ENCODE measurements at places on chromosomes 12 and 14. TPM values are rescaled to one million over a fixed set of nuclear protein-coding genes. Genes with fewer than 3 reads are reported as not detected.
A peak's percentile ranks its signal among the peaks of the same experiment; 100 is the strongest.

Gene FSCB
- total RNA-seq = not detected

Gene PDE3A
- 68.2 TPM for total RNA-seq

Gene AQP5
- not detected for total RNA-seq

Gene ERP27
- not detected for total RNA-seq

Gene PTPRO
- not detected for total RNA-seq

Gene HEBP1
- 8.6 TPM for total RNA-seq

Gene CACNA2D4
- total RNA-seq = not detected

Gene PTHLH
- total RNA-seq = 3.1 TPM

Gene KRT72
- total RNA-seq = not detected

Gene DPPA3
- not detected for total RNA-seq

Gene CLEC9A
- total RNA-seq = not detected

Gene METTL25
- total RNA-seq = 6.3 TPM

Gene FAM186B
- 0.23 TPM for total RNA-seq

Gene SMIM41
- not detected for total RNA-seq

Gene GARIN6
- not detected for total RNA-seq

- DNase-seq = no peak
Observed at GRCh38 chr14:22549324-22549962, 39.6 kb downstream of the DAD1 start.

DNA sequence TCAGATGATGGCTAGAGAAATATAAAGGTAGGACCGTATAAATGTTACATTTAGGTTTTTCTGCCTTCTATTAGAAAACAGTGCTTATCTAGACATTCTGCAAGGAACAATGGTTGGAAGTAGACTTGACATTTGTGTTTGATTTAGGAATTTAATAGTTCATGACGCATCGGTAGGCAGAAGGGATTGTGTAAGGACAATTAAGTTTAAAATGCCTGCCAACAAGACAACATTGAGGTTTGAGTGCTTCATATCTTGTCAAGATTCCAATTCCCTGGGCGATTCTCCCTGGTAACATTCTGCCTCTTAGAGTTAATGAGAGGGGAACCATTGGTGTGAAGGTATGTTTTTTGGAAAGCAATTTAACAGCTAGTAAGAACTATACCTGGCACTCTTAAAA is 186.8 kb upstream of the RBM19 start:
- no peak for DNase-seq

- no peak for DNase-seq
Observed at GRCh38 chr12:78171061-78171460, 340.4 kb downstream of the NAV3 start.

DNA sequence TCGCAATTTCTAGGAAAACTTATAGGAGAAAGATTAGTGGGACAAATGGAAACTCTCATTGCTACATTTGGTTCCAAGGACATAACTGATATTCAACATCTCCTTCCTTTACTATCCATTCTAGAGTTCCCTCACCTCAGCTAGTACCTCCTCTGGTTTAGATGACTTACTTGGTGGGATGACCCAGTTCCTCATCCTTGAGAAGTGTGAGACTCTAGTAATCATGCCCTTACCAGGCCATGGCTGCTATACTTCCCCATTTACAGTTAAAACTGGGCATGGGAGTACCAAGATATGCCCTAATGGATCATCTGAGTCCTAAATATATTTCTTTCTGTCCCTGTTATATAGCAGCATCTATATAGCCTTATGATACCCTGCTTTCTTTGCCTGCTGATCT is 58.1 kb downstream of the IFT81 start:
- no peak for DNase-seq

GRCh38 chr12:120739031-120739762 is 13.6 kb downstream of the ACADS start:
- DNase-seq = no peak

DNA sequence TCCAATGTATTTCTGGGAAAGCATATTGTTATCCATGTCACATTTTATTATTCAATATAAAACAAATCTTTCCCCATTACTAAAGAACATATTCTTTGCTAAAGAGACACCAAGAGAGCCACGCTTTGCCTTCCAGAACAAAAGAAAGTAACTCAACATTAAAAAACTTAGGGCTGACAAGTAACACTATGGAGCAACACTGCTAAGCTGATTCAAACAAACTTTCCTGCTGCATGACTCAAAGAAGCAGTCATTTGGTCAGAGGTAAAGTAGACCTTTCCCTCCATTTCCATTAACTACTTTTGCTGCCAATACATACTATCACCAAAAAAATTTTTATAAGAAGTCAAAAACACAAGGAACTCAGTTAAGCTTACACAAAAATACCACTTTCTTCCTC is 83.0 kb downstream of the DENND5B start:
- DNase-seq = no peak

- peak; percentile 61 for DNase-seq
Observed at GRCh38 chr12:25959071-25959961, 834 bp downstream of the RASSF8 start.

GRCh38 chr12:104703372-104703771 is 246.6 kb downstream of the CHST11 start:
- DNase-seq = no peak

DNA sequence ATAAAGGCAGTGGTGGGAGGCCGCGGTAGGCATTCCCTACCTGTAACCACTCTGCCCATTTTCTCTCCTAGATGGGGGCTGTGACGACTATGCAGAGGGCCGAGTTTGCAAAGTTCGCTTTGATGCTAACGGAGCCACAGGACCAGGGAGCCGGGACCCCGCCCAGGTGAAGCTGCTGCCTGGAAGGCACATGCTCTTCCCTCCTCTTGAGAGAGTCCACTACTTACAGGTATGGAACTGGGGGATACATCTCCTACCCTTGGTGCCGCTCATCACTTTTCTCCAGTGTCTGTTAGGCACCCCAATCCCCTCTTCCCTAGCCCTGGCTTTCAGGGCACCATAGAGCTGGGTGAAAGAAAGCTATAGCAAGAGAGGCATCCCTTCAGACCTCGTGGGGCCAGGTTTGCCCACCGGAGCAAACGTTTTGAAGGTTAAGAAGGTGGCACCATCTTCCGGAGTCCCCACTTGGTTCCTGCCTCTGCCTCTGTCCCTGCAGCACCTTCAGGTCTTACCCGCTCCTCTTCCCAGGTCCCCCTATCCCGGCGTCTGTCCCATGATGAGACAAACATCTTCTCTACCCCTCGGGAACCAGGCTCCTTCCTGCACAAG is 2.0 kb upstream of the P3H3 start:
- DNase-seq = no peak

DNA sequence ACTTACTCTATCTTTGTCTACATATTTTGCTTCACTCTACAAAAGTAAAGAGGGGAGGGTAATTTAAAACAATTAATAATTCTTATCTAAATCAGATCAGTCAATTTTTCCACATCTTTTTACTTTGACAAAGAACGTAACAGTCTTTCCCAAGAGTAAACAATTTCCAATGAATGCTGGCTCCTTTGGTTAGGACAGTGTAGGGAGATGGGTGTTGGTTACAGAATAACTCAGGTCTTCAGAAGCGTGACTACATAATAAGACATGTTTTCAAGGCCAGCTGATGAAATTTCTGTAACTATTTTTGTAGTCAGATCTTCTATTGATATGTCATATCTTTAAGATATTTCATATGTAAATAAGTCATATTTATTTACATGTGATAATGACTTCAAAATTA is 183.0 kb upstream of the CAND1 start:
- DNase-seq = no peak

DNA sequence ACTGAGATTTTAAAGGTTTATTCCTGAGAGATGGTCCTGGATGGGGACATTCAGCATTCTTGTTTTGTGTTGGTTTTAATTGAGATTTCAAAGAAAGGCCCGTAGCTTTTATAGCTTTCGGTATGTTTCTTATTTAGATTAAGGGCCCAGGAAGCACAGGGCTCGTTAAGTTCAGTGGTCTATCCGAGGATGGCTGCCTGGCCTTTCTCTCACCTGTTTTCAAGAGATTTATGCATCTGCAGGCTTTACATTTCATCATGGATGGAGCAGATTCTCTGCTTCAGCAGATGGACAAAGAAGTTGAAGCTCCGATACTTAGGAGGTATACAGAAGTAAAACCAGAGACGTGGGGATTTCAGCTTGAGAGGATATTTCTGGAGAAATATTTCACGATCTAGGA is 16.0 kb downstream of the FZD10 start:
- DNase-seq = no peak

DNA sequence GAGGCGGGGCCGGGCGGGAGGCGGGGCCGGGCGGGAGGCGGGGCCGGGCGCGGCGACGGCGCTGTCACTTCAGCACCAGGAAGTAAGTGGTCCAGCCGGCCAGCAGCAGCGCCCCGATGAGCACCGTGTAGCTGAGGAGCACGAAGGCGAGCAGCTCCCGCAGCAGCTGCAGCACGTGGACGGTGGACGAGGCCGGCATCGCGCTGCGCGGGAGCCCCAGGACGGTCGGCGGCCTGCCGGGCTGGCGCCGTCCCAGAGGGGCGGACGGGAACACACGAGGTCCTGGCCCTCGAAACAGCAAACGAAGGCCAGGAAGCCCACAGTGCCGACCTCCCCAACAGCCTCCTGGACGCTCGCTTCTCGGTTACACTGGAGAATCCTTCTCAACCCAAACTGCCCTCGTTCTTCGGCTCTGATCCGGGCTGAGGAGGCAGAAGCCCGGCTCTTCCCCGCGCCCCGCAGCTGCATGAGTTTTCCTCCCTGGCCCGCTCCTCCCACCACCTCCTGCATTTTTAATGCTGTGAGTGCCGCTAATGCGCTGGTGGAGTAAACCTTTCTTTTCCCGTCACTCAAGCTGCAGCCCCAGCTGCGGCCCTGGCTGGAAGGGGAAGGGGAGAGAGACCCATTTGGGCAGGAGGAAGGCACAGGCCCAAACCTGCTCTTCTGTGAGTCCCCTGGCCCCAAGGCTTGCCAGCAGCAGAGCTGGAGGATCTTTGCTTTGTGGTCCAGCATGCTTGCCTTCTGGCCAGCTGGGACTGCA is 694 bp upstream of the DIABLO start:
- no peak for DNase-seq

DNA sequence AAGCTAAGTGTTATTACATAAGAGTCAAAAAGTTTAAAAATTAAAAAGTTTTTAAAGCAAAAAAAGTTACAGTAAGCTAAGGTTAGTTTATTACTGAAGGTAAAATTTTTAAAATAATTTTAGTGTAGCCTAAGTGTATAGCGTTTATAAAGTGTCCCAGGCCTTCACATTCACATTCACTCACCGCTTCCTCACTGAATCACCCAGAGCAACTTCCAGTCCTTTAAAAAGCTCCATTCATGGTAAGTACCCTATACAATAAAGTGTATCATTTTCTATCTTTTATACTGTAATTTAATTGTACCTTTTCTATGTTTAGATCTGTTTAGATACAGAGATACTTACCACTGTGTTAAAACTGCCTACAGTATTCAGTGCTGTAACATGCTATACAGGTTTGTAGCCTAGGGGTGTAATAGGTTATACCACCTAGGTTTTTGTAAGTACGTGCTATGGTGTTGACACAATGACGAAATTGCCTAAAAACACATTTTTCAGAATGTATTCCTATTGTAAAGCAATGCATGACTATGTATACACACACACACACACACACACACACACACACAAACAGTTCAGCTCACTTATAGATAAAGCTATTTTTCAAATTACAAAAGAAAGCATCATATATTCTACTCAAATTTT is 3.7 kb downstream of the CLEC14A start:
- DNase-seq = no peak

- no peak for DNase-seq
Observed at GRCh38 chr14:61749867-61750266, 12.4 kb upstream of the SNAPC1 start.

DNA sequence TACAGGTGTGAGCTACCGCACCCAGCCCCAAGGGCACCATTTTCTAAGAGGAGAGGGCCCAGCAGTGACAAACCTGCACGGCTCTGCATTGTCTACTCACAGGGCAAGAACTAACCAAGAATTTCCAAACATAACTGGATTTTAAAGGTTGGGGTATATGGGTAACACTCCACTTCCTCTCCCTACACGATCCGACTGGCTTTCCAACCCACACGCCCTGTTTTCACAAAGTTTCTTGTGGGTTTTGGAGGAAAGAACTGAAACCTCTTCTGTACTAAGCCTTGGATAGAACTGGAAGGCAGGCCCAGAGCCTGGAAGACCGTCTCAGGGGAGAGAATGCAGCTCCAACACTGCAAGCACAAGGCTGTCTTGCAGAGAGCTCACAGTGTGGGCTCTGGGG is 24.9 kb downstream of the SNRNP35 start:
- DNase-seq = no peak

DNA sequence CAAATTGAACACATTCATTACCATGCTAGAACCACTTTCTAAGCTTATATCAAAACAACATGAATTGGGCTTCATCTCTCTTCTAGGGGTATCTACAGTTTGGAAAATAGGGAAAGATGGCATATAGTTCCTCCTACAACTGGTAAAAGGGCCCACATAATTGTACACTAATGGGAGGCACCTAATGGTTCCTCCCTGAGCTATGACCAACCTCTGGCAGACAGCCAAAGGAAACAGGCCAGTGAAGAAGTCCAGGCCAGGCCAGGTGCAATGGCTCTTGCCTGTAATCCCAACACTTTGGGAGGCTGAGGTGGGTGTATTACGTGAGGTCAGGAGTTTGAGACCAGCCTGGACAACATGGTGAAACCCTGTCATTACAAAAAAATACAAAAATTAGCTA is 23.2 kb upstream of the APOF start:
- DNase-seq = no peak

DNA sequence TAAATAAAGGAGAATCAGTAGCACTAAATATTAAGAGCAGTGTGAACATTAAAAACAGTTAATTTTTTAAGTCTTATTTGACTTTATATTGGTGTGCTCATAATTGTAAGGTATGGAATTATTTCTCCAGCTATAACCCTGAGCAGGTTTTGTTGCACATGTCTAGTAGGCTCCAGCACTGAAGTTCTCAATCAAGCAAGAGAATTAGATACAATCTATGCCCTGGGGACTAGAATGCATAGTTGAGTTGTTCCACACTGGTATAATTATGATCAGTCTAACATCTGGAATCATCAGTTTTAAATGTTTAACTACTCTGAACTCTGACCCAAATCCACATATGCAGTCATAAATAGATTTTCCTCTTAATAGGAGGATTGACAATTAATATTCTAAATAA is 257.8 kb upstream of the ARHGAP5 start:
- DNase-seq = no peak
